ENCODE measurements at places on chromosomes 6 and 20. TPM values are rescaled to one million over a fixed set of nuclear protein-coding genes. Genes with fewer than 3 reads are reported as not detected.
A peak's percentile ranks its signal among the peaks of the same experiment; 100 is the strongest.

The NRSN1 gene
- not detected for total RNA-seq

The CNR1 gene
- total RNA-seq: not detected

The TRMT6 gene
- 14.5 TPM for total RNA-seq

The SLC44A4 gene
- total RNA-seq: not detected

The ADGRF5 gene
- not detected for total RNA-seq

The TBCC gene
- 73.5 TPM for total RNA-seq

DNA sequence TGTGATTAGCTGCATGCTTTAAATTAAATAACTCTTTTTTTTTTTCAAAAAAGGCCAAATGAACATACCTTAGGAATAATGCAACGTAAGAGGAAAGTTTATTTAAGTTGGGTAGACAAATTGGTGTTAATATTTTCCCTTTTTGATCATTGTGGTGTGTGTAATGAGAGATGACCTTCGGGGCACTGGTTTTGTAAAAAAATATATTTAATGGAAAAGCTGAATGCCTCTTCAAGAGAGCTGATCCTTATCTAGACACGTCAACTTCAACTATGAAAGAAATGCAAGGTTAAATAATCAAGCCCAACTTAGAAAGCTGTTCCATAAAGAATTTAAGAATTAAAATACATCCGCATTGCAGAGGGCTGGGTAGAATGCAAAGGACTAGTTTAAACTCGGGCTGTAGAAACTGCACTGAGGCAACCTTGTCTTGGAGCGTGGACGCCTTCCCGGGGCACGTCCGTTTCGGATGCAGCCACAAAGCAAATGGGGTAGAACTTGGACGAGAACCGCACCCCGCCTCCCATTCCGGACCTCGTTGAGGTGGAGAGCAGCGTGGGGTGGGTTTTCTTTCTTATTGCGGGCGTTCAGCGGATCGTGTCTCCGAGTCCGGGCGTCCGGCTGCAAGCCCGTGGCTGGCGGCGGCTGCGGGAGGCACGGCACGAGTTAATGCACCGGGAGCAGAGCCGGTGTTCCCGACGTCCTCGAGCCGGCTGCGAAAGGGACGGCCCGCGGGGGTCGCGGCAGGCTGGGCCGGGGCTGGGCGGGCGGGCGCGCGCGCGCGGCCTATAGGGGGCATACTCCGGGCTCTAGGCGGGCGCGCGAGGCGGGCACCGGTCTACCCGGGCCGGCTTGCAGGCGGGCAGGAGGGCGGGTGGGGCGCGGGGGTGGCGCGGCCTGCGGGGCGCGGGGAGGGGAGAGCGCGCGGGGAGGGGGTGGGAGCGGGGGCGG, 1.9 kb downstream of the JARID2 start:
- peak; percentile 56 for DNase-seq

- no peak for DNase-seq
Observed at GRCh38 chr20:44720621-44720996, 5.4 kb downstream of the CCN5 start.

- DNase-seq: no peak
Observed at GRCh38 chr20:61502433-61502832, 250.4 kb downstream of the CDH4 start.

DNA sequence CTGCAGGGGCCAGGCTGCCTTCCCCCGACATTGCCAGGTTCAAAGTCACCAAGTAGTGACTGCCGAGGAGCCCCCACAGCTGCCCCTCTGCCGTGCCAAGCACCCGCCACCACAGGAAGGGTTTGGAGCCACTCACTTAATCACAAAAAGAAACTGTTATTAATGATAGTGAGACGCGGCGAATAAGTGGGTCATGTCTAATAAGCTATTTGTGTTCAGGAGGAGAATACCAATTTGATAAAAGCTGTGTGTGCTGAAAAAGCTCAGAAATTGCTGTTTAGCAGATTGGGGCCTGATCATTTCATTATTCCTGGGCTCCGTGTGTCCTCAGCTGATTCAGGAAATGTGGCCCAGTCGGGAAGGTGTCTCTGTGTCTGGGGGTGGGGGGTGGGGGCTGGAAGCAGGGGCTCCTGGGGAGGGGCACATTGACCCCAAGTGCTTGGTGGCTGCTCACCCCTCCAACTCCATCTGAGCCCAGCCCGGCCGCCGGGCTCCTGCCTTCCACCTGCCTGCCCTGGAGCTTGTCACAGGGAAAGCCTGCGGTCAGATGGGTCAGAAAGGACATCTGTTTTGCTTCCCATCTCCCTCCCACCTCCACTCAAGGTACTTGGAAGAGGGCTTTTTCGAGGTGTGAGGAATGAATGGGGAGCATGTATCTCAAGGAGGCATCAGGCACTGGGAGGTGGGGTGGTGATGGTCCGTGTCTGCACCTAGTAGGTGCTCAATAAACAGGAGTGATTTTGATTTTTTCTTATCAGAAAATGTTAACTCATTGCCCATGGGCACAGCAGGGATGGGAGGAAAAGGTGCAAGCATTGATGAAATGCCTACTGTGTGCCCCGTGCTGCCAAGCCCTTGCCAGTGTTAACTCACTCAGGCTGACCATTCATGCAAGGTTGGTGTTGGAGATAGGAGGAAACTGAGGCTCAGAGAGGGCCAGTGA, 3.0 kb downstream of the VSTM2L start:
- DNase-seq: no peak

DNA sequence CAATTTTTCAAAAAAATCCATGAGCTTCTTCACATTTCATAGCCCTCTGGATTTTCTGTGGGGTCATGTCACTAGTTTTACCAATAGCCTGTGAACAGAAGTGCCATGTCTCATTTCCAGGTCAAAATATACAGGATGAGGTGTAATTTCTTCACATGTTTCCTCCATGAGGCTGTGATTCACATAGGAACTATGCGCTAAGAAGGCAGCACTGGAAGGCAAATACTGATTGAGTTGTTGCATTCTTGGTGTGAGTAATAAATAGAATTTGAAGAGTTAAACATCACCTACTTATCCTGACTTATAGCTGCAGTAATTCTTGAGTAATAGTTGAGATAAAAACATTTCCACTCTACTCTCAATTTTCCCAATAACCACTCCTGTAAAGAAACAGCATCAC, 442.3 kb downstream of the HAO1 start:
- DNase-seq: no peak

Data from naive thymus-derived CD4-positive, alpha-beta T cell (primary cell).